Activated naive CD4-positive, alpha-beta T cell treated with Interleukin-2 at 50 U/mL for 16 hours (primary cell): ENCODE measurements at places on chromosomes 5 and 9.
A peak's percentile ranks its signal among the peaks of the same experiment; 100 is the strongest.

GRCh38 chr5:421287-421880 lies 21.6 kb upstream of the EXOC3 start:
- DNase-seq: no peak

GRCh38 chr5:115313632-115314031 lies 17.2 kb upstream of the CCDC112 start:
- DNase-seq: no peak

DNA sequence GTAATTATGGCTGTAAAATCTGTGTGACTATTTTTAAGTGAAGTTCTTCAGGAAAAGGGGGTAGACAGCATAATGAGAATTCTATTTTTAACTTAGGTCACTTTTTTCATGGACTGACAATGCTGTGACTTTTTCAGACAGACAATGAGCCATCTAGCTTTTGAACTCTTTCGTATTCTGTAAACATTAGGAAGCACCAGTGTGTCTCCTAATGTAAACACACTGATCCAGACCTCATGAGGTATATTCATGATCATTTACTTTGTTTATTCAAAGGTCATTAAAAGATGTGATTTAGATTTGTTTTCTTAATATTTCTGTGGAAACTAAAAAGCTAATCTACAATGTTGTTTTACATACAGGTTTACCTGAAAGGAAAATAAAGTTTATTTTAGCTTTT lies 352.6 kb downstream of the ADGRV1 start:
- DNase-seq: no peak

- DNase-seq: no peak
Measured at GRCh38 chr9:77975806-77976205, 55.8 kb downstream of the GNAQ start.

DNA sequence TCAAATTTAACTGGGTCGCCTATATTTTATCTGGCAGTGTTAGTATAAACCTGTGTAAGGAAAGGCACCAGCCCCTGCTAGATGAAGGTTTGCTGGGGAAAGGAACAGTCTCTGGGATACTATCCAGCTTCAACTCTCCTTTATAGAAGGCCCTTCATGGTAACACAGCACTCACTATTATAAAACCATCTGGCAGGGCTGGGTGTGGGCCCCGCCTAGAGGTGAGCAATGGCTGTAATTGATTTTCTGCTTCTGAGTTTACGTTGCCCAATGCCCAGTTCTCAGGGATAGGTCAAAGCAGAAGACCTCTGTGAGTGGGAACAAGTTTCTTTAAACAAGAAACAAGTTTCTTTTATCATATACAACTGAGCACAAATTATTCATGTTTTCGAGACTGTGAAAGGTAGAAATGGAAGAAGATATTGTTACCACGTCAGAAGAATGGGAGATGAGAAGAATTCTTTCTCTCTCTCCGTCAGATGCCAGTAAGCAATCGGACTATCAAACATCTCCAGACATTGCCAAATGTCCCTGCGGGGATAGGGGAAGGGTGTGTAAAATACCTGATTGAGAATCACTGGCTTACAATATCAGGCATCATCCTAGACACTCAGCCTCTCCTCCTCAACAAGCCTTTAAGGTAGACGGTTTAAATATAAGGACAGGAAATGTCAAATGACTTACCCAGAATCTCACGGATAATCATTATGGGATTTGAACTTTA lies 205.9 kb downstream of the PDZD2 start:
- no peak for DNase-seq

GRCh38 chr5:74519161-74519571 lies 121.4 kb downstream of the ENC1 start:
- no peak for DNase-seq

DNA sequence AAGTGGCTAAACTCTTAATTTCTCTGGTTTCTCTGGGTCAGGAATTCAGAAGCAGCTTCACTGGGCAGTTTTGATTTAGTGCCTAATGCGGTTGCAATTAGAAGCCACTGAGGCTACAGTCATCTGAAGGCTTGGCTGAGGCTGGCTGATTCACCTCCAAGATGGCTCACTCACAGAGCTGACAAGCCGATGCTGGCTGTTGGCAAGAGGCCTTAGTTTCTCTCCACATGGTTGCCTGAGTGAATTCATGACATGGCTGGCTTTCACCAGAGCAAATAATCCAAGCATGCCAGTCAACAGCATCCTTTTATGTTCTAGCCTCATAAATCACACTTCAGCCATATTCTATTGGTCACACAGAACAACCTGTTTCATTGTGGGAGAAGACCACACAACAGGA lies 2.8 kb upstream of the CDK7 start:
- DNase-seq: no peak

DNA sequence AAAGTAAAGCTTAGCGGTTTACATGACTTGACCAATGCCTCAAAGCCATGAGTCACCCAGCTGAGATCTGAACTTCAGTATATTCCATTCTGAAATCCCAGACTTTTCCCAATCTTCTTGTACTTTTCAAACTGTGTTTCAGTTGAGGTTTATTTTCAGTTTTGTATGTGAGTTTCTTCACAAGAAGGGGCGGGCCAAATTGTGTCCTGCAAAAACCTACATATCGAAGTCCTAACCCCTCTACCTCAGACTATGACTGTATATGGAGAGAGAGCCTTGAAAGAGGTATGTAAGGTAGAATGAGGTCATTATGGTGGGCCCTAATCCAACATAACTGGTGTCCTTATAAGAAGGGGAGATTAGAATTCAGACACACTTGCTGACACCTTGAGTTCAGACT lies 666 bp upstream of the TLR4 start:
- DNase-seq: no peak

- no peak for DNase-seq
Measured at GRCh38 chr9:135334953-135335460, 144.6 kb upstream of the PPP1R26 start.

DNA sequence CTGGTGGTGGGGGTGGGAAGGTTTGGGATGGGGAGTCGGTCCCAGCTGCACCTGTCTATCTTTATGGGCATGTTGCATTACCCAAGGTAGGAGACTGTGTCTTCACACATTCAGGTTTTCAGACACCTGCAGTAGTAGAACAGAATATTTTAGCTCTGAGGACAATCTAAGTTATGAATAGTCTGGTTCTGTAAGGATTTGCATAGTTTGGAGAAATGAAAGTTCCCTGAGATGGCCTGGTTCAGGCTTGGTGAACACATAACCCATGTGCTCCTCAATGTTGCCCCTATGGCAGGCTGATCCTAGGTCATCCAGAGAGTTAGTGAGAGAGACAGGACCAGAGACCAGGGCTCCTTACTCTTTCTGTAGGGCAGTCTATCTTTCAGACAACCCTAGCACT lies 20.7 kb downstream of the TNFSF8 start:
- no peak for DNase-seq

- DNase-seq: no peak
Measured at GRCh38 chr5:125612181-125612721, 811.0 kb upstream of the GRAMD2B start.

DNA sequence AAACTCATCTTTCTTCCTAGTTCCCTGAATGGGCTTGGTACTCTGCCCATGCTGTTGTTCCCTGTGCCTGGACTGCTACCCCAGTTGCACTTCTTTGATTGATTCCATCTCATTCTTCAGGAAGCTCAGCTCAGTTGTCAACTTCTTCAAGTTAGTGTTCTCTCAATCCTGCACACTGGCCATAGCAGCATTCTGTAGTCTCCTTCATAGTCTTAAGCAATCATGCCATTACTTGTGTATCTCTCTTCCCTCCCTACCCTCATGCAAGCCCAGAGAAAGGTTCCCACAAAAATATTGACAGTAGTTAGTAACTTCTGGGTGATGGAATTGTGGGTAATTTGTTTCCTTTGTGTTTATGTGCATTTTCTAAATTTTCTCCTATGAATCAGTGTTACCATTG lies 5.5 kb downstream of the KDM4C start:
- no peak for DNase-seq

DNA sequence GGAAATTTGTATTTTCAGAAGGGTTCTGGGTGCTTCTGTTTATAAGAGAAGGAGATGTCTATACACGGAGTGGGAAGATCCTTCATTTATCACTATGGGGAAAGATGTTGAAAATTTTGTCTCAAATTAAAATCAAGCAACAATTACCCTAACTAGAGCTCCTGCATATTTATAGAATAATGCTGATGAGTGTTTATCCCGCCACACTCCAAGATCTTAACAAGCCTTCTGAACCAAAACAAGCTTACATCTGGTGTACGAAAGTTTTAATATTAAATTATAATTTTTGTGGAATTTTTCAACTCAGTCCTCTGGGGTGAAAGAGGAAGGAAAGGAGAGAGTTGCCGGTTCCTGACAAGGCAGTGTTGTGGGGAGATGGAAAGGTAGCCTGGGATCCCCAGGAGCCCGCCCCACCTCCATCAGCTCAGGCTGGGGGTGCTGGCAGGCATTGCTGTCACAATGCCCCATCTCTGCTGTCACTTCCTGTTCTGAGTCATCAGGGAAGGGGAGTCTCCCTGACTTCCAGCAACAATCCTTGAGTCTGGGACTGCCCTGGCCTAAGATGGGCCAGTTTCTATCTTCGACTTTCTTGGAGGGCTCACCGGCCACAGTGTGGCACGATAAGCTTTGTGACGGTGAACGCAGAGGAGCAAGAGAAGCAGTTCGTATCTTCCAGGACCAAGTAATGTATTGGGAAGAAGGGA lies 64.5 kb downstream of the ERAP1 start:
- DNase-seq: no peak

GRCh38 chr5:57986761-57987341 lies 473.0 kb downstream of the PLK2 start:
- no peak for DNase-seq

DNA sequence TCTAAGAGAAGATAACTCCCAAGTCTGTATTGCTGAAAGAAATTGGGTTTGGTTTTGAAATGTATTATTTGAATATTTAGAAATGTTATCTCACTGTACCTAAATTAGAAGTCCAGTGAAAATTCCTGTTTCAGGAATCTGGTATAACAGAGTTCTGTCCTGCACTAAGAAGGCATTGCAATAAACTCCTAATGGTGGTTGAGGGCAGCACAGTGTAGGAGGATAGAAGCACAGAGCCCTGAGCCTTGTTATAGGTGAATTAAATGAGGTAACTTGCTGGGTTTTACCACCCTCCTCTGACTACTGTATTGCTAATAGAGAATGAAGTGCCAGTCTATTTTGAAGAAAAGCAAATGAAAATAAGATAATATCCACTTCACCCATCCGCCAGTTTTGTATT lies 143.4 kb downstream of the CD180 start:
- no peak for DNase-seq

GRCh38 chr5:39197556-39197955 lies 21.8 kb downstream of the FYB1 start:
- DNase-seq: peak; percentile 58

DNA sequence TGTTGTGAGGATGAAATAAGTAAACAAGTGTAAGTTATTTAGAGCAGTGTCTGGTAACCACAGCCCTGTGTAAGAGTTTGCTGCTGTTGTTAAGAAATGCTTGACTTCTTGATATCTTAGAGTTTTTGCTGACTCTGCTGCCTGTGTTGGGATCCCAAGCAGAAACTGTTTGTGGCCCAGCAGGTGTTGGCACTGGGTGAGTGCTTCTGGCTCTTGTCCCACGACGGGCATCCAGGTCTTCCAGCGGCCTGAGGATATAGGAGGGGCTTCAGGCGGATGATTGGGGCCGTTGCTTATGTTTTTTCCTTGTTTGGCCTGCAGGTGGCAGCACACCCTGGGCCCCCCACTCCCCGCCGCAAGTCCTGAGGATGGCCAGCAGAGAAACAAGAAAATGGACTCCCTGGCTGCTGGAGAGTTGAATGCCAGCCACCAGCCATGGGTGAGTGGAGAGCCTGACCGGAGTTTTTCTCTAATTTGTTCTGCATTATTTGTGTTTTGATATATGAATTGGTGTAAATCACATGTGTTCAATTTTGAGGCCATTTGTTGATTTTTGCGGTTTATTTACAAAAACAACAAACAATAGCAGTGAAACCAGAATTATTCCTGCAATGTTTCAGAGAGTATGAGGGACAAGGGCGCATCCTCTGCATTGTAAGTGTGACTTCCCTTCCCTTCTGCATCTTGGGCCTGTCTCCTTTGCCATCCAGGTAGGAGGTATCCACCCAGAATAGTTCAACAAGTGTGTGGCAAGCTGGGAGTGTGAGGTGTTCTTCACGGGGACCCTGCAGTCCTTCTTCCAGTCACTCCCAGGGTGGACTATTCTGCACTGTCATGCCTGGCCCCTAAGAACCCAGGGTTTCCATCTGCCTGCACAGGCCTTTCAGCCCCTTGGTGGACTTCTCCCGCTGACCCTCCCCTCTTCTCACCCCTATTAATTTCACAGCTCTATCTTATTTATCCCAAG lies 50.3 kb downstream of the SLC22A5 start:
- DNase-seq: peak; percentile 67

DNA sequence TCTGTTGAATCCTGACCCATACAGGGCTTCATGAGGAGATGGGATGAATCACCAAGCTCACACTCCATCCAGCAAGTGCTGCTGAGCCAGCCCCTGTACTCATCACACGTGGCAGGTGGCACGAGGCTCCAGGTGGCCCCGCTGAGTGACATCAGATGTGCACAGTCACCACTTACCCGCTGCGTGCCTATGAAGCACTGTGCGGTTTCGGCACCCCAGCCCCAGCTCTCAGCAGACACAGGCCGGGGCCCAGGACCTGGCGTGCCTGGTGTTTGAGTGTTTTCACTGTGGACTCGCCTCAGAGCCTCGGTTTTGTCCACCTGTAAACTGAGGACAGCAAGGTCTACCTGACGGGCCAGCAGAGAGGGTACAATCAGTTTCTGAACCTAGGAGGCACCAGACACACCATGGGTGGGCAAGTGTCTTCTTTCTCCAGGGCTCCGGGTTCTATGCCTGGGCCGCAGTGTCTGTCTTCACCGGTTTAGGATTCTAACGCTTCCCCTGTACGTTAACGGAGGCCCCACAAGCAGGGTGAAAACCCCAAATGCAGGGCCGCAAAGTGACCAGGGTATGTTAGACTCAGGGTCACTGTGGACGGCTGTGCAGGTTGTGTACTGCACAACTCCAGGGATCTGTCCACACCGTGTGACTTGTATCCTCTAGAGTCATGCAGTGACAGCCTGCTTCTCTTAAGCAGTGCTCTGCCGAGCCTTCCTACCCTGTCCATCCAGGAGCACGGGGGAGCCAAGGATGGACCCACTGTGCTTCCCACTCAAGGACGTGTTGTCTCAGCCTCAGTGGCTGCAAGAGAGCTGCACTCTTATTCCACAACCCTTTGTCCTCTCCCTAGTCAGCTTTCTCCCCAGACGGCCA lies 44.3 kb upstream of the COL5A1 start:
- no peak for DNase-seq

- DNase-seq: no peak
Measured at GRCh38 chr5:11407556-11408145, 496.6 kb downstream of the CTNND2 start.

GRCh38 chr5:100904259-100904861 lies 1.3 kb upstream of the ST8SIA4 start:
- peak; percentile 58 for DNase-seq

DNA sequence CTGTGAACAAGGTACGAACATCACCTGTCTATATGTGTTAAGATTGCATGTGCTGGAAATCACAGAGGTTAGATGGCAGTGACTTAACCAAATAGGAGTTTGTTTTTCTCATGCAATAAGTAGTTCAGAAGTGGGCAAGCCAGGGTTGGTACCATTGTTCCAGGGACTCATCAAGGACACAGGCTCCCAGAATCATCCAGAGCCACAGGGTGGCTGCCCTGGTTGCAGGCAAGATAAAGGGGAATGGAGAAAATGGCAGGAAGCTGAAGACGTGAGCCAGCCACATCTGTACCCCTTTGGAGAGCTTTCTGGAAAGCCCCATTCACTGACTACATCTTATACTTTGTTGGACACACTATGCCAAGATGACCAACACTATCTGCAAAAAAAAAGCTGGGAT lies 126.0 kb upstream of the IL12B start:
- no peak for DNase-seq

- DNase-seq: no peak
Measured at GRCh38 chr5:172943906-172944305, 15.3 kb upstream of the RPL26L1 start.

GRCh38 chr5:6540111-6540827 lies 91.6 kb downstream of the UBE2QL1 start:
- no peak for DNase-seq
